ENCODE measurements at places on chromosomes 7 and 10.

DNA sequence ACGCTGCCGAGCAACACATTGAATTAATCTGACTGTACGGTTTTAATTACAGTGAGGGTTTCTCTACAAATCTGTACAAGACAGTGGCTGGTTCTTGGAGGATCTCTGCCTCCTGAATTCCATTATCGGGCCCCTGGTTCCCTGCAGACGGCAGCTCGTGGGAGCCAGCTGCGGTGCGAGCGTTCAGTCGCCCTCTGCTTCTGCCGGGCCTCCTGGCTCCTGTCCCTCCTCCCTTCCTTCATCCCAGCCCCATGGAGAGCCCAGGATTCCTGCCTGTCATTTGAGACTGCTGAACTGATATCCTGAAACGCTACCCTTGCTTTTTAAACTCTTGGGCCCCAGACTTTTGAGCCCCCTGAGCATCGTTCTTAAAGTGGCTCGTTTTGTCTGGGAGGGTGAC, 6.6 kb upstream of the DLX6 start:
- DNase-seq: no peak

DNA sequence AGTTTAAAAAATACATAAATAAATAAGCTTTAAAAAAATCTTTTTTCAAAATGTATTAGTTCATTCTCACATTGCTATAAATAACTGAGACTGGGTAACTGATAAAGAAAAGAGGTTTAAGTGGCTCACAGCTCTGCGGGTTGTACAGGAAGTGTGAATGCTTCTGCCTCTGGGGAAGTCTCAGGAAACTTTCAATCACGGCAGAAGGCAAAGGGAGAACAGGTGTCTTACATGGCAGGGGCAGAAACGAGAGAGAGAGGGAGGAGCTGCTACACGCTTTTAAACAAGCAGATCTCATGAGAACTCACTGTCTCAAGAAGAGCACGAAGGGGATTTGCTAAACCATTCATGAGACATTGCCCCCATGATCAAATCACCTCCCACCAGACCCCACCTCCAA, 114.6 kb downstream of the DNAJC1 start:
- DNase-seq: no peak

GRCh38 chr7:26550492-26550891, 258.8 kb downstream of the SNX10 start:
- DNase-seq: peak; percentile 41

DNA sequence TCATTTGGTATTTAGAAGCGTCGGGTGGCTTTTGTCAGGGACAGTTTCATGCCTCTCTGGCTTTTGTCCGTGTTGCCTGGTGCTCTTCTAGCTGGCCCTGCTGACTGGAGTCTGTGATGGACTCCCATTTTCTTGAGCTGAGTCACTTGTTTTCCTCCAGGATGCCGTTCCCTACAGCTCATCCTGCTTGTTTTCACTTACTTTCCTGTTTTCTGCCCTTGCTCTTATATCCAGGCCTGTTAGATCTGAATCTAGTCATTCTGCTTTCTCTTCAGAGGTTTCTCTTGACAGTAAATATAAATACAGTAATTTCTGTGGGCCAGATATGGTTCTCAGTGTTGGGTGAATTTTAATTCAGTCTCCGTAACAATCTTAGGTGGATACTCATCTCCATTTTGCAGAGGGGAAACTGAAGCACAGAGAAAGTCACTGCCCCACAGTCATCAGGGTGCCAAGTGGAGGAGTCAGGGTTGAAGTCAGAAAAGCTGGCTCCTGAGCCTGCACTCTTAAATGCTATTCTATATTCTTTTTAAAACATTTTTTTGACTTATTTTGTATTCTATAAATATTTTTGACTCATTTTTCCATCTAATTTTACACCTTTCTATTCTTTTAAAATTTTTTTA, 85.4 kb downstream of the CCNY start:
- peak; percentile 82 for DNase-seq

DNA sequence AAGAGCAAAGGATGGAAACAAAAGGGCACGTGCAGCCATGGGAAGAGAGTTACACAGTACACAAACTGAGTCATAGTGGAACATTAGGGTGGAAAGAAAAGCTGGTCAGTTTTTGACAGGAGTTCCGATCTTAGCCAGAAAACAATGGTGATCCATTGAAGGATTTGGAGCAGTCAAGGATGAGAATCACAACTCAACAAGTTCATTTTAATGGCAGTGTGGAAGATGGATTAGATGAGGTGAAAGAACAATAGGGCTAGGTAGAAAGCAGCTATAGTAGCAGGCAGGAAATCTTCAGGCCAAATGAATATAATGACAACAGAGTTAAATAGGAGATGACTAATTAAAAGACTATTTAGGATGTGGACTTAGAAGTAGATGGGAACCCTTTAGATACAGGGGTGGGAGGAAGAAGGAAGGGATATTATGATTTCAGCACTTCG, 136.3 kb downstream of the DOCK4 start:
- peak; percentile 36 for DNase-seq

- DNase-seq: no peak
Measured at GRCh38 chr7:4712281-4713182, 30.4 kb downstream of the FOXK1 start.

DNA sequence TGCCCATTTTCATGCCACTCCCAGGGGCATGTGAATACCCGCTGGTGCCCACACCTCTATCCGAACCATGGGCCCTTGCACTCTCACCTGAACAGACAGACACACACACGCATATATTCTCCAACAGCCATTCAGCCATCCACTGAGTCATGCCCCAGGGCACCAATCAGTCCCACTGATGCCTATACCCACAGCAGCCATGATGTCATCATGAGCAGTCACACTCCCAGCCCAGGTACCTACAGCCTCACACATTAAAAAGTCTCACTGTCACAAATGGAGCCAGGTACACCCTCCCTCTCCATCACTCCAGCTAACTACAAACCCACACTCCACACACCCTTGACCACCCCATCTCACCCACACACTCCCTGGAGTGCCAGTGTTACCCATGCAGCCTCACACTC, 12.2 kb downstream of the VSIR start:
- peak; percentile 82 for DNase-seq

DNA sequence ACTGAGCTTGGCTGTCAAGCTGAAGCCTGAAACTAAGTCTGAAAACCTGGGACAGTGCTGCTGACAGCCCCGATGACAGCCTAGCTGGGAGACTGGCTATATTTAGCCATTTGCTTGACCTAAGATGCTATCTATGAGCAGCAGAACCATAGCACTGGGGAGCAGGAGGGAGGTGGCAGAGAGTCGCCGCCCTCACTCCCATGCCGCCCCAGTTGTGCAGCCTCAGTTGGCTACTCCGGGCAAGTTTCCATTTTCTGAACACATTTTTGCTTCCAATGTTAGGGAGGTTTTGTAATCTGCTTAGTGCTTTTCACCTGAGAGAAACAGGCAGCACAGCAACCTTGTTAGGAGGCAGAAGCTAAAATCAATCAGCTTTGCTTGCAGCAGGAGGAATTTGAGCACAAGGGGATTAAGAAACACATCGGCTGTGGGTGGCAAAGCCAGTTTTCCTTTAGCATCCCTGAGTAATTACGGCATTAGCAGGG, 20.4 kb upstream of the C10orf71 start:
- DNase-seq: no peak

DNA sequence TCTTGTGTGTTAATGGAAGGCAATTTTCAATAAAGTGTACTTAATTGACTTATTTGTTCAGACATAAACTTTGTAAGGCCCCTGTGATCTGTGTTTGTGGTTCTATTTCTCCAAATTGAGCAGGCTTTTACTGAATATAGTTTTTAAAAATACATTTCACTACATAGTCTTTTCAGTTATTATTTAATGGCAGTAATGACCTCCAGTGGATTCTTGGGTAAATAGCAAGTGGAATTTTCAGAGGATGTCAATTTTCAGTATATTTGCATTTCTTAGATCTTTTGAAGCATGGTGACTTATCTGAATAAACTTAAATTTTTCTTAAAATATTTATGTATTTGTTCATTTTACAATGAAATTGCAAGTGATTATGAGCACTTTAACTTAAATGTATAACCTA, 203.1 kb upstream of the PCLO start:
- no peak for DNase-seq

GRCh38 chr7:90903841-90904240, 307.7 kb downstream of the CDK14 start:
- no peak for DNase-seq

GRCh38 chr10:129971381-129972144, 7.5 kb upstream of the EBF3 start:
- no peak for DNase-seq

- no peak for DNase-seq
Measured at GRCh38 chr10:101123815-101124617, 7.1 kb upstream of the TLX1 start.

DNA sequence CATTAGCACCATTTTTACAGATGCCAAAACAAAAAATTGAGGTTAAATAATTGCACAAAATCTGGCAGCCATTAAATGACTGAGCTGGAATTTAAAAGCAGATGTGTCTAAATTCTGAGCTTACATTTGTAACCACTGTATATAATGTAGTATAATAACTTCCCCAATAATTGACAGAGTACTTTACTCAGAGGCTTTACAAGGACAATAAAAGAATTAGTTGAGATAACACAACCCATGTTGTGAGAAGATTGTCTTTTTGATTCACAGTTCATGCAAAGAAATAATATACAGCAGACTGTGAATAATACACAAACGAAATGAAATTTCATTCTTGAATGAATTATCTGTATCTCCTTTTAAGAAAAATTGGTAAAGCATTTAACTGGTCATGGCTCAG, 417.1 kb downstream of the AUTS2 start:
- no peak for DNase-seq

- no peak for DNase-seq
Measured at GRCh38 chr7:1596181-1597043, 26.6 kb upstream of the PSMG3 start.

DNA sequence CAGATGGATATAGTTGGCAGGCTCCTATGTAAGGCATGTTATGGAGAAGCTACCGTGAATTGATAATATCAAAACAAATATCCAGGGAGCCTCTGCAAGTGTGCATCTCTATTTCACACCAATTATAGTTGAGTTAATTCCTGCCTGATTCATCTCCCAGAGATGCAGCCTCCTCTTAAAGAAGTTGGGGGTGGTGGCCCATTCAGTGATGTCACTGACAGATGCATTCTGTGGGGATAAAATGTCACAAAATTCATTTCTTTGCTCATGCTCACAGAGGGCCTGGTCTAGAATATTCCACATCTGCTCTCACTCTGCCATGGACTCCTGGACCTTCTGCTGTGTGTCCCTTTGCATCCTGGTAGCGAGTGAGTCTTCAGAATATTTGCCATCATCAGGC, 189.1 kb upstream of the PRSS1 start:
- no peak for DNase-seq

DNA sequence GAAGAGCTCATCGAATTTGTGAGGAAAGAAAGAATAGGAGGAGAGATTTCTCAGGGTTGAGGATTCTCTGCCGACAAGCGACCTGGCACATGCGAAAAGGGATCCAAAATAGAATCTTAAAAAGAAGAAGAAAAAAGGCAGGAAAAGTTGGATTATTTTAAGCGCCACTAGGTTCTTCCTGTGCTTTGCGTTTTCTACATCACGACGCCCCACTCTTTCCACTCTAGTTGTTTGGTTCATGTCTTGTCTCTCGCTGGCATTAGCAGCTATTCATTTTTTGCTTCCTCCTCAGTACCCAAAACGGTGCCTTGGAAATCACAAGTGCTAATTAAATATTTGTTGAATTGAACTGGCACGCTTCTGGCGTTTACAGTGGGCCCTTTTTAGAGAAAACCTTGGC, 674 bp upstream of the FRA10AC1 start:
- DNase-seq: no peak

DNA sequence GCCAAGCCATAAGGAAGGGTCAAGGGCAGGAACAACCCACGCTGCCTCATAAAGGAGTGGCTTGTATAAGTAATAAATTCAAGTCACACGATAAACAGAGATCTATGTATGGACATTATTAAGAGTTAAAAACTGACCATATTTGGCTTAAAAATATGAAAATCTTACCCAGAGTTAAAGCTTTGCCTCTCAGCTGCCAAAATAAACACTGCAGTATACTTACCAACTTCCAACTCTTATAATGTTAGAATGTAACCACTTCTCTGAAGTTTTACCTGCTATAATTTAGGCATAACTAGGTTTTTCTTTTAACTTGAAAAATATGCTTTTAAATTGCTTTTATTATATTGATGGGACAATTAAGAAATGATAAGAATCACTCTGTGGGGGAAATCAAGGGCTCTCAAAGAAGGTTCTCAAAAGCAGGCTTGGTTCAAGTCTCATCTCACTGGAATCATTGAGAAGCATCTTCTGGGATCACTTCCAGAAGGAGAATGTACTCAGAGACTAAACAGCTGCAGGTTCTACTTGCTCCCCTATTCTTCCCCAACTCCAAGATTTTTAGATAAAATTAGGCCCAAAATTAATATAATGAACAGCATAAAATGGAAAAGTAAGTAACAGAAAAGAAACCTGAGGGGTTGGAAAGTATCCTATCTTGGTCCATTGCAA, 16.1 kb upstream of the CAV2 start:
- DNase-seq: no peak

GRCh38 chr10:12194752-12195271, 879 bp downstream of the NUDT5 start:
- peak; percentile 41 for DNase-seq

DNA sequence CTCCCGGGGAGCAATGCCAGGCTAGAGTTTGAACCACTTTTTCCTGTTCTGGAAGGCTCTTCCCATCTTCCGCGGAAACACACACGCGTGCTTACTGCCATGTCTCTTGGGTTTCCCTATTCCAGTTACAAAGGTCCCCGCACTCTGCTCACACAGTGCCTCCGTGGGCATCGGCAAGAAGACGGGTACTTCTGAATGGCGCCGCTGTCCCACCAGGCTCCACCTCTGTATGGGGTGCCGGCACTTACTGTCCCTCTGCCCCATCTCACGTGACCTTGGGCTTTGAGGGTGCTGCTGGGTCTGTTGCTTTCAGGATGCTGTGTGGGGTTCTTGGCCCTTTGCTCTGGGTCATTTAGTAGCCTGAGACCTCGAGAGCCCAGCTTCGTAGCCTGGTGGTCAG, 170.7 kb upstream of the SH2B2 start:
- no peak for DNase-seq

- DNase-seq: no peak
Measured at GRCh38 chr10:132761395-132762060, 24.4 kb downstream of the NKX6-2 start.

DNA sequence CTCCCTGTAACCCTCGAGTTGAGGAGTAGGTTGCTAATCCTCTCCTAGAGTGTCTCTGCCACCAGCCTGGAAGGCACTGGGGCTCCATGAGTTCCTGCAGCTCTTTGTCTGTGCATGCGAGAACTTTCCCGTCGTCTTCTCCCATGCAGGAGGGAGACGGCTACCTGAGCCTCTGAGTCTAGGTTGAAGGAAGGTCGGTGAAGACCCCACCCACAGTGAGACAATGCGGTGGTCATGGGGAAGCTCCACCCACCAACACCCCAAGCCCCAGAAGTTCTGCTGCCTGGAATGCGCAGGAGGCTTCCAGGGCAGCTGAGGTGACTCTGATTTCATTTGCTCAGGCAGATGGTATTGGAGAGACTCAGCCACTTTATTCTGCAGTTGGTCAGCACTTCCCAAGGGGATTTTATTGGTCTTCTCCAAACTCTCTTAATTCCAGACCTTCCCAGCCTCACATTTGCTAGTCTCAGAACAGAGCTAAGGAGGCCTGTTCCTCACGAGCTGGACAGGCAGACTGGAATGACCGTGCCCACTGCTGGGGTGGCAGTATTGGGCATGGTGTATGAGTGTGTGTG, 36.5 kb downstream of the PTPRE start:
- no peak for DNase-seq
